ENCODE measurements at places on chromosomes 4 and X.

DNA sequence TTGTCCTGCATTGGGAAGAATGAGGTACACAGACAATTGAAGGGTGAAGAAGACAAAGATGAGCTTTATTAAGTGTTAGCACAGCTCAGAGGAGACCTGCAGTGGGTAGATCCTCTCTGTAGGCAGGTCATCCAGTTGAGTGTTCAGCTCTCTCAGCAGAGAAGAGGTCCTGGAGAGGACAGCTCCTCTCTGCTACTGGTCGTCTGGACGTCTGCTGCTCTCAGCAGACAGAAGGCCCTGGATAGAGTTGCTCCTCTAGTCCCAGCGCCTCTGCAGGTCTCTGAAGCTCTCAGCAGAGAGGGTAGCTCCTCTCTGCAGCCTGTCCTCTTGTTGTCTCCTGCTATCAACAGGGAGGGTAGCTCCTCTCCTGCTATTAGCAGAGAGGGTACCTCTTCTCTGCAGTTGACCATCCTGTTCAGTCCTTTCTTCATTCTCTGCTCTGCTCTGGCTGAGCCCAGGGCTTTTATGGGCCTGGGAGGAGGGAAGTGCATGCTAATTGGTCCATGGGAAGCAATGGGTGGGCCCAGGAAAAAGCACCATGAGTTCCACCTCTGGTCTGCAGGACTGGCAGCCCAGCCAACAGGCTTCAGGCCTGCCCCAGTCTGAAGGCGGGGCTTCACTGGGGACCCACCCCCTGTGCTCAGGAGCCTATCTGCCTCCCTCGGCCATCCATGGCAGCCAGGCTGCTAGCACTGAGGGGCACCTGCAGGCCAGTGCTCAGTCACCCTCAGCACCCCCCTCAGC is 54.1 kb upstream of the IBSP start:
- no peak for DNase-seq

DNA sequence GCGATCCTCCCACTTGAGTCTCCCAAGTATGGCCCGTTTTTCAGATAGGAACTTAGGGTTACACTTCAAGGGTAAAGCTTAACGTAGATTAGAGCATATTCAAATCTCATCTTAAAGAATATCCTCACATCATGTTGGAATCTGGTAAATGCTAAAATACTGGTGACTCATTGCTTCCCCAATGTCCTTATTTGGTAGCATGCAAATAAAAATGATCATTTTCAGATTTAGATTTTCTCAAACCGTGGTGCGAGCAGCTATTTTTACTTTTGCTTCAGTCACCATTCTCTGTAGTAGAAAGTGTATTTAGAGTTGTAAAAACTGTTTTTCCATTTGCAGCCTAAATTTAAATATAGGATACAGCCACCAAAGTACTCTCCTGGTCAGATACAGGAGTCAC is 101.5 kb upstream of the MAML3 start:
- no peak for DNase-seq

- DNase-seq, result no peak
Measured at GRCh38 chrX:45843518-45843917, 642.8 kb upstream of the DIPK2B start.

- no peak for DNase-seq
Measured at GRCh38 chr4:182246401-182247205, 3.4 kb downstream of the TENM3 start.

DNA sequence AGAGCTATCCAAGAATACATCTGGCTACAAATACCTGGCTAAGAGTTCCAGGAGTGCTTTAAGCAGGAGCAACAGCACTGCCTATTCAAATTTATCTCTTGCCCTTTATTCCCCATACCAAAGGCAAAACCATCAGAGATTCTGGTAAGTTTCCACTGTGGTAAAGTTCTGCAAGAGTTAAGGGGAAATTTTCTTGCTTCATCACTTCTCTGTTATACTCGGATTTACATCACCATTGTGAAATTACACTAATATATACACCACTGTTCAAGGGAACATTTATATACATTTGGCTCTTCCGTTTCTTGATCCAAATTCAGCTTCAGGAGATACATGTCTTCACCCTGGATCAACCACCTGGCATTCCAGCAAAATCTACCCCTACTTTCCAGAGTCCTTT is 70.8 kb upstream of the PTPN13 start:
- DNase-seq, result no peak

GRCh38 chr4:11367371-11367770 is 61.3 kb downstream of the HS3ST1 start:
- no peak for DNase-seq
